Frontal cortex (tissue), 4 donors: ENCODE measurements at places on chromosomes 2 and 18. TPM values are rescaled to one million over a fixed set of nuclear protein-coding genes. Genes with fewer than 3 reads are reported as not detected.
A peak's percentile ranks its signal among the peaks of the same experiment; 100 is the strongest.

DNA sequence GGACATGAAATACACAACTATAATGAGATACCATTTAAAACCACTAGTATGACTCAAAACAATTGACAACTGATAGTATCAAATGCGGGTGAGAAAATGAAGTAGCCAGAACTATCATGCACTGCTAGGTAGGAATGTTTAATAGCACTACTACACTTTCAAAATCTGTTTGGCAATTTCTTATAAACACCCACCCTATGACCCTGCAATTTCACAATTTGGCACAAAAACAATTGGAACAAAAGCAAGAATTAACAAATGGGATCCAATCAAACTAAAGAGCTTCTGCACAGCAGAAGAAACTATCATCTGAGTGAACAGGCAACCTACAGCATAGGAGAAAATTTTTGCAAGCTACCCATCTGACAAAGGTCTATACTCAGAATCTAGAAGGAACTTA lies 431.2 kb upstream of the GYPC start:
- no peak for DNase-seq

GRCh38 chr2:237250599-237250998 lies 163.4 kb downstream of the COL6A3 start:
- DNase-seq, result no peak

Gene NDC80
- 4.5 TPM for total RNA-seq

DNA sequence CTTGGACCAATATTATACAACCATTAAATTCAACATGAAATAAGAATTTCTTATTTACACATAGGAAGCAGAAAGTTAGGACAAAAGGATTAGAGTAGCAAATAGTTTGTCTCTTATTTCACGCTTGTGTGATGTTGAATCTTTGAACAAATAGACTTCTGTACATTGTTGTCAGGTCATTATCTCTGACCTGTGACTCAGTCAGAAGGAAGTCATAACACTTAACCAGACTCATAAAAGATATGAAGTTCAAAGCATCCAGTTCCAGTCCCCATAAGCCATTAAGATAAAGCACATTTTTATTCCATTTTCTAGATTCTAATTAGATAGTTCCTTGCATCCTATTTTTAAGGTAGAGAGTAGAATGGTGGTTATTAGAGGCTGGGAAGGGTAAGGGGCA lies 130.8 kb downstream of the UPP2 start:
- no peak for DNase-seq

DNA sequence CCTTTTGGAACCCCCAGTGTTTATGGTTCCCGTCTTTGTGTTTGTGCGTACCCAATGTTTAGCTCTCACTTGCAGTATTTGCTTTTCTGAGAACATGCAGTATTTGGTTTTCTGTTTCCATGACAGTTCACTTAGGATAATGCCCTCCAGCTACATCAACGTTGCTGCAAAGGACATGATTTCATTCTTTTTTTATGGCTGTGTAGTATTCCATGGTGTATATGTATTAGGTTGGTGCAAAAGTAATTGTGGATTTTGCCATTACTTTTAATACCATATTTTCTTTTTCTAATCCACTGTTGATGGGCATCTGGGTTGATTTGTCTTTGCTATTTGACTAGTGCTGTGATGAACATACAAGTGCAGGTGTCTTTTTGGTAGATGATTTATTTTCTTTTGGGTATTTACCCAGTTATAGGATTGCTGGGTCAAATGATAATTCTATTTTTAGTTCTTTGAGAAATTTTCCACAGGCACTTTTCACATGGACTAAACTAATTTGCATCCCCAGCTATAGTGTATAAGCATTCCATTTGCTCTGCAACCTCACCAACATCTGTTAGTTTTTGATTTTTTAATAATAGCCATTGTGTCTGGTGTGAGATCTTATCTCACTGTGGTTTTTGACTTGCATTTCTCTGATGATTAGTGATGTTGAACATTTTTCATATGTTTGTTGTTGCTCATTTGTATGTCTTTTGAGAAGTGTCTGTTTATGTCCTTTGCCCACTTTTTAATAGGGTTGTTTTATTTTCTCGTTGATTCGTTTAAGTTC lies 63.6 kb downstream of the CERS6 start:
- DNase-seq, result no peak

GRCh38 chr2:231433990-231434389 lies 30.3 kb downstream of the NCL start:
- no peak for DNase-seq

DNA sequence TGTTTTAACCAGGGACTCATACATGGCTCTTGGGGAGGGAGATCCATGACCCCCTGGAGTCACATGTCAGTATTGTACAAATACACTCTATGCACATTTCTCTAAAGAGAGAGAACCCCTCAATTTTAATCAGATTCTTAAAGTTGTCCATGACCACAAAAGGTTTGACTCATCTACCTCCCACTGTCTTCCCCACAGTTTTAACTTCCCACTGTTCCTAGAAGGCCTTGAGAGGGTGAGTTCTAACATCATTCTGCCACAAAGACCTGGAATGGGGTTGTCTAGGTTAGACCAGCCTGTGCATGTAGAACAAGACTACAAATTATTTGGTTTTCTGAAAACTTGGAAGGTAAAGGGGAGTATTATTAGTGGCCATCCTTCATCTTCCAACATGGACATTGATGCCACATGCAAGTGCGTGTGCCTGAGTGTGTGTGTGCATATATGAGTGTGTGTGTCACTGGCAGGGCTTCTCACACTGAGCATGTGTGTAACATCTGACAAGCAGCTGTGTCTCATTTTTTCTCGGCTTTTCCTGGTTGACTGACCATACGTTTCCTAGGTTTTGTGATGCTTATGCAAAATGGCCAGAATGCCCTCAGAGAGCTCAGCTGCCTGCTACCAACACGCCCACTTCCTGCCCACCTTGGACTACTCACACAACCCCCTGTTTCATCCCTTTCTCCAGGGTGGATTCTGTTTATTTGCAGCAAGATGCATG lies 94.6 kb upstream of the LGALSL start:
- no peak for DNase-seq

- DNase-seq, result no peak
These were observed 1.6 kb downstream of the TMEM178A start for GRCh38 chr2:39667104-39667885.

DNA sequence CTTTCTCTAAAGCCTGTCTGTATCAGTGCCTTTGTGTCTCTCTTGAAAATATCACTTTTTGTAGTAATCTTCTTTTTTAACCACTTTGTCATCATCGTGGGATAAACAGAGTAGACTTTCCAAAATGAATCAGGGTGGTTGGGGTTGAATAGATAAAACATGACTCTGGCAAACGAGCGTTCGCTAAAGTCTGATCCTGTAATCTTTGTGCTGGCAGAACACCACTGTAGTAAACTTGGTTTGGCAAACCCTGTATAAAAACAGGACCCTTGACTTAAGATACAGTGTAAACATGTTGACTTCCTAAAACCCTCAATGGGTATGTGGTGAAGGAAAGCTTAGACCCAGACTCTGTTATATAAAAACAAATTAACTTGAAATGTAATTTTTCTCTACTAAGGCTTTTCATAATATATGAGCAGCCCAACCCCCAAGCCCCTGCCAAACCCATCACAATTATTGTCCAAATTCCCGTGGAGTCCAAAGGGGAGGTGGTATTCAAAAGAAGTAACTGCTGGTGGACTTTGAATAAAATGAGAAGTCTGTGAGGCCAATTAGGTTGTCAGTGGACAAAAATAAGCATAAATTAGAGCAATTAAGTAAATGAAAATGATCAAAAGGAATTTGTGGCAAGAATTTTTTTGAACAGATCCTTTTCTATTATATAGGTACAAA lies 52.2 kb downstream of the COLEC12 start:
- no peak for DNase-seq

Gene PLEKHH2
- 7.3 TPM for total RNA-seq

- DNase-seq, result no peak
These were observed 121.1 kb downstream of the HDAC4 start for GRCh38 chr2:239279508-239280295.

DNA sequence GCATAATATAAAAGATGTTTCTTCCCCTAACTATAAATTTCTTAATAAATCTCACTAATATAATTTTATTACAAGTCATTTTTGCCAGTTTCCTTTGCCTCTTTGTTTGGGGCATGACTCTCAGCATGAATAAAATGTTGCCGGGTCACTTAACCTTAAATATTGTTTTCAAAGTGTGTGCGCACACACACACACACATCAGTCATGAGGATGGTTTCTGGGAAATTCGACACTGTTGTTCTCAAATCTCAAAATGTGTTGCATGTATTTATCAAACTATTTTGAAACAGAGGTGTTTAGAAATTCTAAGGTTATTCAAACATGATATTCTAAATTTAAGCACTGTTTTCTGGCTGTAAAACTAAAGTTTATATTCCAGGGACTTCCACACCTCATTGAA lies 31.5 kb downstream of the FAP start:
- no peak for DNase-seq

DNA sequence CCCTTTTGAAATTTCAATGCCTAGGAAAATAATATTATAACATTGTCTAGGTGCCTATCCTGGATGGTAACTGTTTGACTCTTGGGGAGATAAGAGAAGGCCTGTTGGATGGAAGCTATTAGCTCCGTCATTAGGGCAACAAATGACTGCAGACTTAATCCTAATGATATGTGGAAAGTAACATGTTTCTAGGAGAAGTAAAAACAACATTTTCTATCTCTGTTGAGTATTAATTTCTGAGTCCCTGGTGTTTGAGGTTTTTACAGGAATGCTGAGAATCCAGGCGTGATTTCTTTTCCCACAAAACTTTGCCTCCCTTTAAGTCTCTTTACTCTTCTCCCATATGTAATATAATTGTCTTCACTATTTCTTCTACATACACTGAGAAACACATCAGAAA lies 159.1 kb downstream of the GALNT1 start:
- no peak for DNase-seq

- DNase-seq, result no peak
These were observed 369.2 kb upstream of the PKDCC start for GRCh38 chr2:41678639-41679038.

Gene ZNF521
- total RNA-seq, result 17.1 TPM

DNA sequence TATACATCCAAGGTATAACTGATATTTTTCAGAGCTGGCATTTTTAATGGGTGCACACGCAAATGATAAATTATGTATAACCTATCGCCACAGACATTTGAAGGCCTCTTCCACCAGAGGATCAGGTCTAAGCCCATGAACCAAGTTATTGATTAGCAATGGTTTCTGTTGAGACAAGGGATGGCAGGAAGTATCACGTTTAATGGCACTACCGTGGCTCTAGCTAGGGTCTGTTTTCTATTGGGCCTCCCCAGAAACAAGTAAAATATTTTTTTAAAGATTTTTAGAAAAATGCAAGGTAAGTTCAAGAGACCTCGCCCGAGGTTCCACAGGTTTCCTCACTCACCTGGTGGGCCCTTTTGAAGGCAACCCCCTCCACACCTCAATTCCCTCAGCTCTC lies 667 bp downstream of the GFPT1 start:
- no peak for DNase-seq

Gene MAL
- total RNA-seq, result not detected

GRCh38 chr2:221572219-221572820 lies at the start of gene EPHA4:
TSS of gene EPHA4 (minus strand) at chr2:221572304. CDS start at chr2:221572248, 56 bp downstream.
- peak; percentile 95 for DNase-seq

DNA sequence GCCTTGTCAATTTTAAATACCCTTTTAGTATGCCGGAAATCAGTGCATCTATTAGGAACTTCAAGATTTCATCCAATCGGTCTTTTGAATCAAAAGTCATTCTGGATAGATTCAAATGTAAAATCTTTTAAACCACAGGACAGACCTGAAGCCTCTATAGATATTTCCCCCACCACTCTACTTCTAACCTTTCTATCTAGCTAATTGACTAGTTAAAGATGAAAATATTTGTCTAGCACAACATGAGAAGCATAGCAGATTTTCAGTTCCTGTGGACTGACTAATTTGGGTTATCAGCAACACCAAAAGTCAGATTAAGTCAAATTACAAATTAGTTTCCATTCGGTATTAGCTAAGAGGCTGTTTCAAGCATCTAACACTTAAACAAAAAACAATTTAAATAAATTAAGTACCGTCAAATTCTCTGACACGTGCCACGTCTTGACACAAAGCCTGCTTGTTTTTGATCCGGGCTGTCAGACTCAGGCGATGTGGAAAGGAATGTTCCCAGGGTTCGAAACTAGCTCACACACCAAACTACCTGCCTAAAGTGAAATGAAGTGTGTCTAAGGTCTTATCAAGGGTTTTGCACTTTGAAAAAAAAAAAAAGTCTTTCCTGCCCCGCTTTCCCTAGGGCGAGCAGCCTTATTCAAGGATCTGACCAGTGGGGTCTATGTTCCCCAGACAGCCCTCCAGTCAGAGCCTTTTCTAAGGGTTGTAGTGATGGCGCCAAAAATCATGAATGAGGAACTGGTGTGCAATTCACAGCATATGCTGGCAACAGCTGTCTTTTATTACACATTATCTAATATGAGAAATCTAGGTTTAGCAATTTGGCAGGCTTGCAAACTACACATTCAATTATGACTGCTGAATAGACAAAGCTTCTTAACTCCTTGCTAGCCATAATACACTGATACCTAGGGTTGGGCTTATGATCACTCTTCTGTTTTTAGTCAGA lies 4.7 kb downstream of the CYTIP start:
- DNase-seq, result no peak

DNA sequence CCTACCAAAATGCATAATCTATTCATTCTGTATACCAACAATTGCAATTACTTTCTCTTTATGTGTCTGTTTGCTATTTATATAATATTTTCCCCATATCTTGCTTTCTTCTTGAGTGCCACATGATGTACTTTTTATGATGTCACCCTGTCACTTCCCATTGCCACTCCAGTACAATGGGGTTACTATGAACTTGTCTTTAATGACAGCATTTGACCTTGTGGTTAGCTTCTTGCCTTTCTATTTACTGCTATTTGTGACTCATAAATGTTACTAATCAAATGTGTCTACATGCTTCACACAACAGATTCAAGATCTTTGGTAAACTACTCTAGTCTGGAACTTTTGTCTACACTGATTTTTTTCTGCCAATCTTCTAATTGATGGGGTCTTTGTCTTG lies 486.3 kb downstream of the NR4A2 start:
- no peak for DNase-seq

- no peak for DNase-seq
These were observed 1202.8 kb upstream of the ACVR2A start for GRCh38 chr2:146642066-146642465.

- DNase-seq, result no peak
These were observed 468.0 kb upstream of the SPHKAP start for GRCh38 chr2:228649447-228649846.

GRCh38 chr2:139916822-139917221 lies 1136.6 kb upstream of the NXPH2 start:
- DNase-seq, result no peak

GRCh38 chr2:131493199-131493968 lies 1.2 kb upstream of the MZT2A start:
- no peak for DNase-seq

Gene ANKRD62
- total RNA-seq, result not detected

- no peak for DNase-seq
These were observed 55.4 kb downstream of the BOLA3 start for GRCh38 chr2:74092275-74092674.

GRCh38 chr2:100404411-100404810 lies 13.1 kb downstream of the CHST10 start:
- DNase-seq, result no peak
